Stimulated activated CD4-positive, alpha-beta T cell treated with anti-CD3 and anti-CD28 coated beads, Interleukin-4, amount 100 ng/mL, for 48 hours (primary cell): ENCODE measurements at places on chromosomes 5 and 9.
A peak's percentile ranks its signal among the peaks of the same experiment; 100 is the strongest.

DNA sequence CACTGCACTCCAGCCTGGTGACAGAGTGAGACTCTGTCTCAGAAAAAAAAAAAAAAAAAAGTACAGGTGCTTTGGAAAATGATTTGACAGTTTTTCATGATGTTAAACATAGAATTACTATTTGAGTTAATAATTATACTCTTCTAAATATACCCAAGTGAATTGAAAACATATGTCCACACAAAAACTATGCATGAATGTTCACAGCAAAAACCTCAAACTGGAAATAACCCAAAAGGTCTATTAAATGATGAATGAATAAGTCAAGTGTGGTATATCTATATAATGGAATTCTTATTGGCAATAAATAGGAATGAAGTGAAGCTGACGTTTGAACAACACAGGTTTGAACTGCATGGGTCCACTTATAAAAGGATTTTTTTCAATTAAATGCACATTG is 207.2 kb upstream of the DAB2 start:
- DNase-seq: no peak

DNA sequence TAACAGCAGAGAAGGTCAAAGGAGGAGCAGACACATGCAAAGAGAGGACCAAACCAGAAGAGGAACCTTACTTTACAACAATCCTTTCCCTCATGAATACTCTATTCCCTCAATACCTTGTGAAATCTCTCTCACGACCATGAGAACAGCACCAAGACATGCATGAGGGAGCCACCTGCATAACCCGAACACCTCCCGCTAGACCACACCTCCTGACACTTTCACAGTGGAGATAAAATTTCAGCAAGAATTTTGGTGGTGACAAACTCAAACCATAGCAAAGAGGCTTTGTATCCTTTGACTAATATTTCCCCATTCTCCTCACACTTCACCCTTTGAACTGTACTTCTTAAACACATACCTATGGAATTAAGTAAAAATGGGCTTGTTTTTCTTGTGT is 101.7 kb downstream of the RORB start:
- no peak for DNase-seq

DNA sequence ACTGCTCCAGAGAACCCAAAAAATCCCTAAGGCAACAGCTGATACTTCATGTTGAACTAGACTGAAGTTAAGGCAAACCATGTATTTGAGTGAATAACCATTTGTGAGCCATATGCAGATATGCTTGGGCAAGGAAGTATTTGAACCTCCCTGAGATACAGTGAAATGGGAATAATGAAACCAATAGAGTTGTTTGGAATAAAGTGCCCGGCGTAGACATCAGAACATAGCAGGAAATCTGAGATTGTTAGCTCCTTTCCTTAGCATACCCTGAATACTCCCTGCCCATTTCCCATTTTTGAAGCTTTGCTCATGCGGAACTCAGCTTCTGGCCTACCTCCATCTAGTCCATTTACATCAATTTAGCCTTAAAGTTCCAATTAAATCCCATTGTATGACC is 611.9 kb downstream of the EFNA5 start:
- no peak for DNase-seq

GRCh38 chr5:163748934-163749333 is 243.5 kb downstream of the MAT2B start:
- DNase-seq: no peak

GRCh38 chr5:171371326-171371725 is 16.3 kb upstream of the NPM1 start:
- DNase-seq: no peak

DNA sequence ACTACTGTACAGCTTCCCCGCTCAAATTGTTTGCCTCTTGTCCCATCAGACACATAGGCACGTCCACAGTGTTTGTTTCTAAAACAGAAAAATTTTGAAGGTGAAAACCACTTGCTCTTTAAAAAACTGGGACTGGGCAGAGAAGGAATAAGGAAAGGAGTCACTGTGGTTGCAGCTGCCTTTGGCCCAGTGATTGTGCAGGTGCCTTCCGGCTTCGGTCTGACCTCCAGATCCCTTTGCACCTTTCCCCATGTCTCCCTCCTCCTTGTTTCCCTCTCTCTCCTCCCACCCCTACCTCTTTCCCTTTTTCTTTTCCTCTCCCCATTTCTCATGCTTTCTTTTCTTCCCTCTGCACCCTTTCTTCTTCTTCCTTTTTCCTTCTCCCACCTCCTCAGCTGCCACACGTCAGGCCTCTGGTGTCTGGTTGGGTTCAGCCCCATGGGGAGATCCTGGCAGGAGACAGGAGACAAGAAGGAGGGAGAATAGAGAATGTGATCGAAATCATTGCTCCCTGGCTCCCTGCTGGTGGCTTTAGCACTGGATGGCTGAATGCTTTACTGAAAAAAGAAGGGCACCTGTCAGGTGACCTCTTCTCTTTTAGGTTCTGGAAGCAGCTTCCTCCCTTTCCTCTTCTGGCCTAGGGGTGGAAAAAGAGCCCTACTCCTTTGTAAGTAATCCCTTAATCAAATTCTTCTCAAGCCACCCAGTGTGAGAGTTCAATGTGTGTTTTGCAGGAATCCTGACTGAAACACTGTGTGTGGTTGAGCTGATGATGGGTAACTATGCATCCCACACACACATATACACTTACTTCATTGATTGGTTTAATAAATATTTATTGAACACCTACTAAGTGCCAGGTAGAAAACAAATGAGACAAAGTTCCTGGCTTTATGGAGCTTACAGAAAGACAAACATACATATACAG is 267.3 kb downstream of the MAST4 start:
- DNase-seq: no peak

DNA sequence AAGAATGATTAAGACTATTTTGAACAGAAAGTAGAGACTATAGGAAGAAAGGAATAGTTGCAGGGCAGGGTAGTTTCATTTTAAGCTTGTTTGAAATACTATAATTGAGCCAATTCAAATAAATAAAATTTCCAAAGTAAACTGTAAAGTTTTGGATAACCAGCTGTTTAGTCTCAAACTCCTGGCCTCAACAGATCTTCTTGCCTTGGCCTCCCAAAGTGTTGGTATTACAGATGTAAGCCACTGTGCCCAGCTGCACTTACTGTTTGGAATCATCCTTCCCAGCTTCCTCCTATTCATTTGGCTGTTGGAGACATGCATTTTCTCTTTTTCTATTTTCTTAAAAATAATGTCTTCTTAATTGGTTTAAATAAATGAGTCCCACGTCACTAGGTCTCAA is 231.0 kb downstream of the NNT start:
- no peak for DNase-seq

GRCh38 chr9:14346231-14346791 is 32.4 kb upstream of the NFIB start:
- DNase-seq: no peak

DNA sequence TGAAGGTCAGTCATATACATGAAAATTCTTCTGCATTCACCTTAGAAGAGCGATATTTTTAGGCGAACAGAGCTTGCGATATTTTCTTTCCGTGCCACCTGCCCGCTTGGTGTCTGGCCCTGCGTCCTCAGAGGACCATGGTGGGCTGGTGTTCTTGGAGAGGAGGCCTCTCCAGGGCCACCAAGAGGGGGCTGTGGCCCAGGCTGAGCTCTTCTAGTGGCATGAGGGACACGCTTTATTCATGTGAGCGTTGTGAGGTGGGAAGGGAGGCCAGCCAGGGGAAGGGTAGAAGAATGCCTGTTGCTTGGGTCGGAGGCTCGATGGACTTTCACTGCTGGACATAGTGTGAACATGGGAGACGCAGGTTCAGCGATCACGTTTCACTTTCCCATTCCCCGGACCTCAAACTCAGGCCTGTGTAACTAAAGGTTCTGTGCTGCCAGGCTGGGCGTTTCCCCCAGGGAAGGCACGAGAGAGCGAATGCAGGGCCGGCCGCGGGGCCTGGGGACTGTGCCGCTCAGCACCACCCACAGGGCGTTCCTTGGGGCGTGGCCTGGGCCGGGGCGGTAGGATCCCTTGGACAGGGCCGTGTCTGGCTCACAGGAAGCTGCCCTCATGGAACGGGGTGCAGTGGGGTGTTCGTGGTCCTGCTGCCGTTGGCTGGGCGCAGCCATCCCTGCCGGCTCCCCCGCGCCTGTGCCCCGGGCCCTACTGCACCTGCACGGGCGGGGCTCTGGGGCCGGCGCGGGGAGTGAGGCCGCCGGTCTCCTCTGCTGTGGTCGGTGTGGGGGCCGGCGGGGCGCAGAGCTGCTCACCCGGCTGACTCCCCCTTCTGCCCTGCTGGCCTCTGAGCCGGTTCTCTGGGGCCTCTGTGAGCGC is 40.7 kb upstream of the CLPTM1L start:
- peak; percentile 79 for DNase-seq

- DNase-seq: no peak
These were observed 52.6 kb downstream of the LMX1B start for GRCh38 chr9:126666155-126666803.

DNA sequence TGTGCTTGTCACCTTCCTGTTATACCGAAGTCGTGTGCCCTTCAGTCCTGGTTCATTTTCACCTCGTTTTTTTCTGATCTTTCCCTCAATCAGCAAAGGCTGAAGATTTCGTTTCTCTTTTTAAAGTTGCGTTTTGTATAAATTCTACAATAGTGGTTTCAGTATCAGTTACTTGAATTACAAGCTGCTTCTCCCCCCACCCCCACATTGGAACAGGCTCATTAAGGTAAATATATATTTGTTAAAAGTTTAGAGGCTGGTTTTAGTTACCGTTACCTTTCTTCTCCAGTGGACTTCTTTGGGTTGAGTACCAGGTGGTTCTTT is 881 bp downstream of the SUB1 start:
- DNase-seq: no peak

GRCh38 chr9:130336885-130337284 is 71.3 kb downstream of the HMCN2 start:
- DNase-seq: no peak

DNA sequence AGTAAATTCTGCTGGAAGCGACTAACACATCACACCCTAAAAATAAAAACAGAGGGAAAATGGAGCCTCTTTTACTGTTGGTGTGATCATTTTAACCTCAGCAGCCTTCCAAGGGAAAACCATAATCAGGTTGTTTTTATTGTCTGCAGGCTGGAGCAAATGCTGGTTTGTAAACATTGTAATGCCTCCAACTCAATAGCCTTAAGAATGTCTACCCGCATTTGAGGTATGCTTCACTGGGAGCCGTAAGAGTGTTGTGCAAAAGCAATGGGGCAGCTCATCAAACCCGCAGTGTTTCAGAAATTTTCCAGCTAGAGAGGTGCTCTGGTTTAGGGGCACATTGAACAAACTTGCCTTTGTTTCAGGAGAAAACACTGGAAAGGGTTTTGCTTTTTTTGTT is 17.0 kb downstream of the NIM1K start:
- DNase-seq: no peak

GRCh38 chr5:170333161-170333910 is 35.8 kb upstream of the LCP2 start:
- peak; percentile 59 for DNase-seq

DNA sequence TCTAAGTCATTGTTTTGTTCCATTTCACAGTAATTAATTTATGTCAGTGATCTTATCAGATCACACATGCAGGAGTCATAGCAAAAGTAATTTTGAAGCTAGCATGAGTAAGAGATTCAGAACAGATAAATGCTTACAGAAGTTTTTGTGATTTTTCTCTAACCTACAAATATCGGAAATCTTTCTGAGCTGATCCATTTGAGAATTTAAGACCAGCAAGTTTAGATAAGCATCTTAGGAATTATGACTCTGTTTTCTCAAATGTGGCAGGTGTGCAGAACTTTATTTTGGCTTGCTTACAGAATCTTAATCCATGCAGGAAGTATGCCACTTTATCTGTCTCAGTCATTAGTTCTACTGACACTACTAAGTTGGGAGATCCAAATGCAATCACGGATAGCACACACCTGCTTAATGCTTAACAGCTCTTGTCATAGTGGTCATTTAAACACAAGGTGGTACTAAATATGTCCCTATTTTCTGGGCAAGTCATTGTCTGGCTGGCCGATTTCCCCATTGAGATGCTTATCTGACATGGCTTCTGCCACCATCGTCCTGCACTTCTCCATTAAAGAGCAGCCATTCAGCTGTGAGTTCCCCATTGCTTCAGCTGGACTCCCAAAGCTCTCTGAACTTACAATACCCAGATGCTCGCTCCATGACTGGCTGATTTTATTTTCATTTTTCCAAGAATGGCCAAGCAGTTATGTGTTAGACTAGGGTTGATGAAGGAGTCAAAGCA is 305.4 kb upstream of the NUDT12 start:
- DNase-seq: no peak

GRCh38 chr9:100819980-100820379 is 208.5 kb upstream of the PLPPR1 start:
- DNase-seq: no peak

DNA sequence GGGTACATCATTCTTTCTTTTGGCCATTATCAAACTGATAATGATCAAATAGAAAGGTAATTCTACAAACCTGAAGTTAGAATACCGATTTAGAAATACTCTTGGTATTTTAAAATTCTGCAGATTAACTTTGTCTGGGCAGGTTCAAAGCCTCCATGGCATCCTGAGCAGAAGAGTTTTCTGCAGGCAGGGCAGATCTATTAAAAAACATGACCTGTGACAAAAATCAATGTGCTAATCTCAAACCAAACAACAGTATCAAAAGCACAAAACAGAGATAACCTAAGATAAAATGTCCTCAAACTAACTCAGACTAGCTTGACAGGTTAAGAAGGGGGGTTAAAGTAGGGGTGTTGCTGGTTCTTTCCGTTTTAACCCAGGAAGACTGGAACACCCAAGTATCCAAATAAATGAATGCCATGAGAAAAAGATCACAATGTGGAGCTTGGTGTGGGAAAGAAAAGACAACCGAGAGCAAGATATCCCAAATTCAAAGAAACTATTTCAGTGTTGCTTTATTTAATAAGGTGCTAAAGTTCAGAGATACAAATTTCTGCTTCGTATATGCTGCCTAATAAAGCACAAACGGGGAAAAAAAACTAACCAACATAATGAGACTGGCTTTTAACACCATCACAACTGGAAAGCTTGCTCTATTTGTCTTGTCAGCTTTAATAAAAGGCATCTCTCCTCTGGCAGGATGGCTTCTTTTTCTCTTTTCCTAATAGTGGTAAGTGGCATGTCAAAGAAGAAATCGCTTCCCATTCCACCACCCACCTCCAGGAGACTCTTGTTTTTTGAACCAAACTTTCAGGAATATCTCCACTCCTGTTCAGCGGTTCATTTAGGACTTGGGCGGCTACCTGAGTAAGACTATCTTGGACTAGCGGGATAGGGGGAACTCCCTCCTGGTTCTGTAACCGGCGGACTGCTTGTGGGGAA is 2.3 kb downstream of the EFNA5 start:
- DNase-seq: no peak

- no peak for DNase-seq
These were observed 16.4 kb upstream of the MARCHF6 start for GRCh38 chr5:10337107-10337506.

DNA sequence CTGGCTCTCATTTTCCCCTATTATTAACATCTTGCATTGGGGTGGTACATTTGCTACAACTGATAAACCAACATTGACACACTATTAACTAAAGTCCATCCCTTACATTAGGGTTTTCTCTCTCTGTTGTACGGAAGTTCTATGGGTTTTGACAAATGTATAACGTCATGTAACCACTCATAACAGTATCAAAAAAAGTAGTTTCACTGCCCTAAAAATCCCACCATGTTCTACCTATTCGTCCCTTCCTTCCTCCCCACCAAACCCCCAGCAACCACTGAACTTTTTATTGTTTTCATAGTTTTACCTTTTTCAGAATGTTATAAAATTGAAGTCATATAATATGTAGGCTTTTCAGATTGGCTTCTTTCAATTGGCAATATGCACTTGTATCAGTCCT is 40.1 kb downstream of the MLLT3 start:
- no peak for DNase-seq

- no peak for DNase-seq
These were observed at the start of gene AFAP1L1 for GRCh38 chr5:149271716-149272563. Gene AFAP1L1, plus strand, starts transcription at chr5:149271859. Its CDS starts 110 bp downstream, at chr5:149271969.
